Transverse colon (tissue), 4 donors: ENCODE measurements at places on chromosomes 5 and 9. TPM values are rescaled to one million over a fixed set of nuclear protein-coding genes. Genes with fewer than 3 reads are reported as not detected.

Gene ECSCR
- total RNA-seq: 4.8 TPM

DNA sequence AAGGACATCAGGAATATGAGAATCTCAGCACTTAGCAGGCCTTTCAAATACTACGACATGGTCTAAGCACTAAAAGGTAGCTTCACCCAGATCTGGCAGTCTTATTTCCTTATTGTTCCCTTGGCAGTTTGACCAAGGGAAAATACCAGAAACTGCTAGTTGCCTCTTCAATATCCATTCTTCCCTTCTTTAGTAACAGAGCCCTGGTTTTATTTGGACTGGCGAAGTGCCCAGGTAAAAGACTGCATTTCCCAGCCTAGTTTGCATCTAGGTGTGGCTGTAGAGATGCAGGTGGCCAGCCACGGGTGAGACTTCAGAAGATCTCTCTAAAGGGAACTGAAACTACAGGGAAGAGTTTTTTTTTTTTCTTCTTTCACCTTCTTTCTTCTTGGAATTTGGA, 21.6 kb downstream of the DMRT2 start:
- H3K4me3 ChIP-seq: no peak overlapping the region
- no peaks in the 10 kb centered on the region for H3K4me1 ChIP-seq
- no peaks in the 10 kb centered on the region for H3K36me3 ChIP-seq
- peak; percentile 85 for DNase-seq
- H3K27ac ChIP-seq: peak overlapping the region; percentile 75
- no peaks in the 10 kb centered on the region for H3K27me3 ChIP-seq

DNA sequence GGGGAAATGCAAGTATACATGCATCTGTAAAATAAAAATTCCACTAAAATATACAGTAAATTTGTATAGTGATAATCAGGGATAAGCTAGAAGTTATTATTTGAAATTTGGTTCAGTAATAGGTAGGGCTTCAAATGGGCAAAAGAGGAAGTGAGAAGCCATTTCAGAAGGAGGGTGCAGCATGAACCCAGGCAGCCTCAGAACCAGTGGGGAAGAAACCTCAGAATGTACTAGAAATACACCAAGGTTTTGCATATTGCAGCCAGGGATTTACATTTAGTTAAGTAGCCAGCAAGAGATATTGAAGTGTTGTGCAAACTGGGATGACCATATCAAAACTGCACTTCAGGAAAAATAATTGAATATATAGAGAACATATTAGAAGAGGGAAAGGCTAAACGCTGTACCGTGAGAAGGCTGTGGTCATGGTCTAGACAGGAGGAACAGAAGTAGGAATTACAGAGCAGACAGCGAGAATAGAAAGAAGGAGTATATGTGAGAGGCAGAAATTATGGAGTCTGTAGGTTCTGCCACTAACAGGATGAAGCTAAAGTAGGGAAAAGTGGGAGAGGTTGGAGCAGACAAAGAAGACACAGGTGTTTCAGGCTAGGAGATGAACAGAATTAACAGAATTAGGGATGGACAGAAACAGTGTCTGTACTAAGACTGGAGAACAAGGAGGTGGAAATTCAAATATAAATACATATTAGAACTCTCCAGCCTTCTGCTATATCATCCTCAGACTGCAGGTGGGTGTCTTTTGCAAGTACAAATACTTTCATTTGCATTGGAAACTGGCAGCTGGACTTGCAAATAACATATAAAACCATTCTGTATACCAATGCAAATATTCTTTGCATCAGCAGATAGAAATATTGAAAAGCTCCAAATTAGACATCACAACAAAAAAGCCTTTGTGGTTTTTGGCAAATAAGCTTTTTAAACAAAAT, 335.6 kb downstream of the ZNF608 start:
- H3K4me3 ChIP-seq: no peak overlapping the region
- no peak for DNase-seq

Gene PDE8B
- total RNA-seq: 0.68 TPM

Gene KIAA1958
- total RNA-seq: 7.1 TPM

GRCh38 chr5:74624501-74624900, 16.0 kb downstream of the ENC1 start:
- no peak overlapping the region for H3K27ac ChIP-seq
- H3K4me1 ChIP-seq: no peaks in the 10 kb centered on the region
- H3K36me3 ChIP-seq: no peaks in the 10 kb centered on the region
- no peak overlapping the region for H3K4me3 ChIP-seq

DNA sequence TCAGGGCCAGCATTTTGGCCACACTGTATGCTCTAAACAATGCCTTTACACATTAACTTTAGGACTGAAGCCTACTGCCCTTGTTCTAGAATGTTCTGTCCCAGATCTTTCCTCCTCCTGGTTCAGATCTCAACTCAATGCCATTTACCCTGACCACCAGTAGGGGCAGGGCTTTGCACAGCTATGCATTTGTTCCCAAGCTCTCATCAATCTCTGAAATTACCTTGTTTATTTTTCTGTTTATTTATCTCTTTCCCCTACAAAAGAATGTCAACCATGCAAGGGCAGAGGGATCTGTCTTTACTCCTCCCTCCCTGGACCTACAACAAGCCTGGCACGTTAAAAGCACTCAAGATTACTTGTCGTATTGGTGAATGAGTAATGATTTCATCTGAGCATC, 612.9 kb downstream of the BNC2 start:
- no peak overlapping the region for H3K27ac ChIP-seq
- DNase-seq: no peak
- no peaks in the 10 kb centered on the region for H3K27me3 ChIP-seq
- H3K4me3 ChIP-seq: no peak overlapping the region

DNA sequence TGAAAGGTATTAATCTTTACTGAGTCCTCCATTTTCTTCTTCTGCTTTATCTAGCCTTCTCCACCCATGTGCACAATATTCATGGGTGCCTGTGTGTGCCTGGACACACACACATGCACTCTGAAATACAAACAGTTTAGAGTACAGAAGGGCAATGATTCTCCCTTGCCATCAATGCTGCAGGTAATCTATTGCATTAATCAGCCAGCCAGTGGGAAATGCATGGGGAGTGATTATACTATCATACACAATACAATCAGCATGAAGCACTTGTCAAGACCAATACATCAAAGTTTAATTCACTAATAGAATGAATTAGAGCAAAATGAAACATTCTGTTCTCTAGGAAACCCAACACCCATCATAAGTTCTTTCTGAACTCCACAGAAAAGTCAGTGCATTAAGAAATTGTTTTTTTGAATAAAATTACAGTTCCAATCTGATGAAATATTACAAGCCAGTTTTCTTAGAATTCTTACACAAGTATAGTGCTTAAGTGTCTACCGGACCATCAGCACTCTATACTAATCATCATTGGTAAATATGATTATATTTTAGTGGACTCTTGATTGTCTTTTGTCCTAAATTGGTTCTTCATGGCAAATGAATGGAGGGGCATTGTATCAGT, 172.2 kb downstream of the ZSWIM6 start:
- no peak overlapping the region for H3K27ac ChIP-seq
- no peaks in the 10 kb centered on the region for H3K4me1 ChIP-seq
- H3K27me3 ChIP-seq: no peaks in the 10 kb centered on the region
- DNase-seq: no peak
- H3K4me3 ChIP-seq: no peak overlapping the region
- H3K36me3 ChIP-seq: no peaks in the 10 kb centered on the region

DNA sequence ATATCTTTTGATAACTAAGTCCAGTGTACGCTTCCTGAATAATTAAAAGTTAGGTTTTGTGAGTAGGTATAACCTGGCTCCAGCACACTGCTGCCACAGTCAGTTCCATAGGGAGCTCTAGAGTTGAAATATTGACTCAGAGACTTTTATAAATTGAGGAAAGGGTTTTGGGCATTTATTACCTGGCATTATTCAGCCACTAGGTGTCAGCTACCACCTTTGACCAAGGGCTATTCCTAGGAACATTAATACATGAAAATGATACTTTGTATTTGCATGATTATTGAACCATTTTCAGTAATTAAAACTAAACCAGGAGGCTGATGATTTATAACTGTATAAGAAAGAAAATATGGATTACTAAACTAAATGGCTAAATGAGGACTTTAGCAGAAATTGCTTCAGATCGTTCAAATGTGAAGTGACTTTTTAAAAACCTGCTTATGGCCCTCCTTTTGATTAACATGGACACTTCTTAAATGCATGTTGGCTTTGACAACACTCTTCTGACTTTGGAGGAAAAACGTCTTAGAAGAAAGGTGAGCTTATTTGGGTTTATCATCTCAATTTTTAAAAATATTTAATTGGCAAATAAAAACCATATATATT, 83.0 kb downstream of the SMC2 start:
- H3K27me3 ChIP-seq: no peaks in the 10 kb centered on the region
- H3K4me1 ChIP-seq: no peaks in the 10 kb centered on the region
- H3K36me3 ChIP-seq: no peaks in the 10 kb centered on the region
- no peak overlapping the region for H3K27ac ChIP-seq

DNA sequence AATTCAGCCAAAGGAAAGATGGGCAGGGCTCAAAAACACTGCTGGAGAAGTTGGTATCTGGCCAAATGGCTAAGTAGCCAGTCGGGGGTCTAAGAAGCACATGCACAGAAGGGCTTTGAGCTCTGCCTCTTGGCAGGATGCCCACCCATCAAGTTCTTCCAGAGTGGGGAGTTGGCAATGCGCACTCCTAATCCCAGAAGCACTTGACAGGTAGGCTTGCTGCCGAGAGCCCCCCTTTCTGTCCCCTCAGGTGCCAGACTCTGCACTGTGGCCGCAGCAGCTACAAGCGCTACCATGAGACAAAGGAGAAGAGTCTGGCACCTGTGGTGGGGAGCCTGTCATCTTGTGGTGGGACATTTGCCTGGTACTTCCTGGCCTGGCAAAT, 252.9 kb upstream of the SLC24A2 start:
- H3K4me3 ChIP-seq: no peak overlapping the region
- no peak for DNase-seq
- no peaks in the 10 kb centered on the region for H3K4me1 ChIP-seq
- H3K27me3 ChIP-seq: no peaks in the 10 kb centered on the region
- no peaks in the 10 kb centered on the region for H3K36me3 ChIP-seq

- no peak overlapping the region for H3K4me3 ChIP-seq
- H3K36me3 ChIP-seq: no peaks in the 10 kb centered on the region
- no peak overlapping the region for H3K27ac ChIP-seq
- no peak for DNase-seq
Measured at GRCh38 chr5:10576121-10576789, 12.4 kb downstream of the ANKRD33B start.

- H3K36me3 ChIP-seq: no peaks in the 10 kb centered on the region
- H3K27me3 ChIP-seq: peaks cover 28% of the 10 kb centered on the region
- no peak overlapping the region for H3K4me3 ChIP-seq
- H3K4me1 ChIP-seq: no peaks in the 10 kb centered on the region
- no peak for DNase-seq
- no peak overlapping the region for H3K27ac ChIP-seq
Measured at GRCh38 chr9:99834474-99834873, 12.8 kb downstream of the NR4A3 start.

DNA sequence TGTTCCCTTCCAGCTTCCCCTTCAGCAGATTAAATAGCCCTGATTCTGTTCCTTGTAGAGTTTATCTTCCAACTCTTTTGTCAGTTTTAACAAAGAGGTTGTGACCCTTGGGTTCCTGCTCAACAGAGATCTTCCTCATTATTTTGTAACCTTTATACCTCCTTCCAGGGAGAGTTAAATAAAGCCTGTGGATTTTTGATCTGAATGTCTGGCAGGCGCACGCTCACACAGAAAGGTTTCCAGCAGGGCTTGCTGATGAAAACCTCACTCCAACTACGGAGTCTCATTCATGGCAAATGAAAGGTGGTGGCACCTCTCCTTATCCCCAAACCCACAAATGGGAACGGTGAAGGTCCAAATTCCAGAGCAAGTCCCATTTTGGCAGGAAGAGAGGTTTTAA, 129.0 kb downstream of the SREK1 start:
- no peaks in the 10 kb centered on the region for H3K27me3 ChIP-seq
- no peaks in the 10 kb centered on the region for H3K4me1 ChIP-seq
- no peaks in the 10 kb centered on the region for H3K36me3 ChIP-seq
- no peak overlapping the region for H3K4me3 ChIP-seq
- H3K27ac ChIP-seq: no peak overlapping the region

Gene HAND1
- total RNA-seq: 6.7 TPM

GRCh38 chr5:97355775-97356174, 172.7 kb upstream of the RIOK2 start:
- no peaks in the 10 kb centered on the region for H3K36me3 ChIP-seq
- H3K27ac ChIP-seq: no peak overlapping the region

Gene ARHGEF39
- 1.6 TPM for total RNA-seq
